ENCODE measurements at places on chromosomes 5 and 9. TPM values are rescaled to one million over a fixed set of nuclear protein-coding genes. Genes with fewer than 3 reads are reported as not detected.

The PCSK1 gene
- not detected for total RNA-seq

The ACOT12 gene
- not detected for total RNA-seq

The SPINK7 gene
- not detected for total RNA-seq

The NIM1K gene
- 2.3 TPM for total RNA-seq

The C9 gene
- total RNA-seq = not detected

The NMUR2 gene
- not detected for total RNA-seq

The SHOC1 gene
- total RNA-seq = not detected

The ZNF300 gene
- 2.4 TPM for total RNA-seq

The IL13 gene
- total RNA-seq = 5.5 TPM

The NR6A1 gene
- total RNA-seq = 0.82 TPM

The TCF7 gene
- total RNA-seq = 94.8 TPM

GRCh38 chr5:98031926-98032325 lies 741.5 kb upstream of the RGMB start:
- no peak overlapping the region for H3K27ac ChIP-seq
- H3K4me1 ChIP-seq = no peaks in the 10 kb centered on the region
- no peaks in the 10 kb centered on the region for H3K36me3 ChIP-seq
- H3K27me3 ChIP-seq = no peaks in the 10 kb centered on the region
- DNase-seq = no peak

GRCh38 chr5:2740051-2740875 lies 11.2 kb downstream of the IRX2 start:
- peaks cover 59% of the 10 kb centered on the region for H3K27me3 ChIP-seq
- no peak overlapping the region for H3K4me3 ChIP-seq

- H3K36me3 ChIP-seq = no peaks in the 10 kb centered on the region
- no peaks in the 10 kb centered on the region for H3K4me1 ChIP-seq
- no peak for DNase-seq
- H3K4me3 ChIP-seq = no peak overlapping the region
Observed at GRCh38 chr9:4272126-4272525, 27.7 kb downstream of the GLIS3 start.

GRCh38 chr5:81230416-81230815 lies 2.7 kb upstream of the CKMT2 start:
- peaks cover 16% of the 10 kb centered on the region for H3K4me1 ChIP-seq
- no peak overlapping the region for H3K27ac ChIP-seq
- no peaks in the 10 kb centered on the region for H3K27me3 ChIP-seq
- no peak for DNase-seq
- H3K36me3 ChIP-seq = peaks cover 4% of the 10 kb centered on the region
- H3K4me3 ChIP-seq = no peak overlapping the region

- H3K27me3 ChIP-seq = no peaks in the 10 kb centered on the region
- DNase-seq = no peak
- no peak overlapping the region for H3K4me3 ChIP-seq
- H3K4me1 ChIP-seq = peaks cover 48% of the 10 kb centered on the region
Observed at GRCh38 chr5:447501-447900, 4.5 kb downstream of the EXOC3 start.

GRCh38 chr5:27252911-27253310 lies 214.5 kb upstream of the CDH9 start:
- no peaks in the 10 kb centered on the region for H3K27me3 ChIP-seq
- no peak for DNase-seq
- H3K4me3 ChIP-seq = no peak overlapping the region

DNA sequence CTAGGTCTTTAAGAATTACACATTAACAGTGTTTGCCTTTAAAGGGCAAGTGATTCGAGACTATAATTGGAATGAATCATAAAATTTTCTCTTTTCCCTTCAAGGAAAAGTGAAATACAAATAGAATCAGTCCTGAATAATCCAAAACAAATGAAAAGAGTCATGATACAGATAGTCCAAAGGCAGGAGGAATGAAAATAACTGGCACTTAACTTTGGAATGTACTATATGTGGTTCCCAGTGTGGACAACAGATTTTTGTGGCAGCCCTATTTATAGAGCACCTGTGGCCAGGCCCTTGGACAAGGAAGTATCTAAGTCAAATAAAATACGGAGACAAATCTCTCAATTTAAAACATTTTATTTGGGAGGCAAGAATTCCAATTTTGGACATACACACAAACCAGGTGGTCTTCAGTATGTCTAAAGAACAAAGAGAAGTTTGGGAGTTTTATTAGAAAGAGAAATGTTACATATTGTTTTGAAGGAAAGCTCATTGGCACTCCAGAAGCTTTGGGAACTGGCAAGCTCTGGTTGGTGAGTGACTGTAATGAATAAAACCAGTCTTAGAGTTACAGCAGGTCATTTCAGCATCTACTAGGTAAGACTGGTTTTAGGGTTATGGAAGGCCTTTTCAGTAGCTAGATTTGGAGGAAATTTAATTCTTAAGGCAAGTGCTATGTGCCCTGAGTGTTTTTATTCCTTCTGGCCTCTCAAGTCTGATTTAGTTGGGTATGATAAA lies 116.0 kb upstream of the PAM start:
- H3K4me3 ChIP-seq = no peak overlapping the region
- H3K27me3 ChIP-seq = peaks cover 7% of the 10 kb centered on the region
- no peaks in the 10 kb centered on the region for H3K36me3 ChIP-seq
- DNase-seq = no peak
- no peaks in the 10 kb centered on the region for H3K4me1 ChIP-seq
- H3K27ac ChIP-seq = no peak overlapping the region

- peaks cover 10% of the 10 kb centered on the region for H3K27me3 ChIP-seq
- no peaks in the 10 kb centered on the region for H3K4me1 ChIP-seq
- no peak overlapping the region for H3K4me3 ChIP-seq
- H3K27ac ChIP-seq = no peak overlapping the region
Observed at GRCh38 chr5:175347027-175347426, 97.0 kb downstream of the DRD1 start.

GRCh38 chr5:132227235-132227484 lies 493 bp downstream of the P4HA2 start:
- H3K27ac ChIP-seq = no peak overlapping the region
- DNase-seq = no peak
- H3K36me3 ChIP-seq = no peaks in the 10 kb centered on the region
- H3K4me1 ChIP-seq = peaks cover 14% of the 10 kb centered on the region
- peak overlapping the region; percentile 54 for H3K4me3 ChIP-seq
- peaks cover 33% of the 10 kb centered on the region for H3K27me3 ChIP-seq

DNA sequence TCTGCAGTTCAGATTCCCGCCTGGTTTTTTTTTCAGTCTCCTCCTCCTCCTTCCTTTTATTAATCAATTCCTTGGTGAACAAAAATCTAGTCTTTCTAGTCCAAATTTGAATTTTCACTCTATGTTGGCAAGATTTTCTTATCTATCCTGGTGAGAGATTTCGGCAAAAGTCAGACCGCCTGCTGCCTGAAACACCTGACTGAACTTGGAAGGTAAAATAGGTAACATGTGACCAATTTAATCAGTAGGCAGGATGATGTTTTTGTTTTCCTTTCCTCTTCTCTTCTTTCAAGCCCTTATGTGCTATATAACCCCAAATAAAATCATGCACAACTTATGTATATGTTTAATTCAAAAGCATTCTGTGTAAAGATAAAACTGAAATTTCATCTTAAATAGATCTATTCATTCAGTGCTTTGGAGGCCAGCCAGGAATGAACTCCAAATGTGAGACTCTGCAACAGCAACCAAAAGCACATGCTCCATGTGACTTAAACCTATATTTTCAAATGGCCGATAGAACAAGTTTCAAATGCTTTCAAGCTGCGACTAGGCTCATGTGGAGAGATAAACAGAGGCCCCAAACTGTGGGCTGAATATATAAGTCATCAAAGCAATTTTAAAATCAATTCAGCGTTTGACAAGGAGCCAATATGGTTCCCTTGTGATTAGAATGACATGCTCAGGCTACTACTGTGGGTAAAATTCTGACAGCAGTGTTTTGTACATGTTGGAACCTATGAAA lies 100.4 kb upstream of the SEMA6A start:
- no peaks in the 10 kb centered on the region for H3K36me3 ChIP-seq
- no peaks in the 10 kb centered on the region for H3K4me1 ChIP-seq
- no peak for DNase-seq

GRCh38 chr5:176500511-176500910 lies 36.7 kb downstream of the RNF44 start:
- H3K36me3 ChIP-seq = peaks cover 44% of the 10 kb centered on the region
- DNase-seq = no peak

- no peak for DNase-seq
- H3K4me1 ChIP-seq = no peaks in the 10 kb centered on the region
- H3K4me3 ChIP-seq = no peak overlapping the region
- H3K27ac ChIP-seq = no peak overlapping the region
- no peaks in the 10 kb centered on the region for H3K36me3 ChIP-seq
- H3K27me3 ChIP-seq = peaks cover 18% of the 10 kb centered on the region
Observed at GRCh38 chr9:2593744-2594143, 27.8 kb upstream of the VLDLR start.

- no peak for DNase-seq
- no peaks in the 10 kb centered on the region for H3K36me3 ChIP-seq
- H3K27me3 ChIP-seq = no peaks in the 10 kb centered on the region
- H3K4me3 ChIP-seq = no peak overlapping the region
- no peak overlapping the region for H3K27ac ChIP-seq
- H3K4me1 ChIP-seq = no peaks in the 10 kb centered on the region
Observed at GRCh38 chr9:133088146-133088750, 26.5 kb downstream of the CEL start.

- H3K27ac ChIP-seq = no peak overlapping the region
- no peaks in the 10 kb centered on the region for H3K27me3 ChIP-seq
- DNase-seq = no peak
Observed at GRCh38 chr9:10674586-10674985, 61.8 kb upstream of the PTPRD start.

DNA sequence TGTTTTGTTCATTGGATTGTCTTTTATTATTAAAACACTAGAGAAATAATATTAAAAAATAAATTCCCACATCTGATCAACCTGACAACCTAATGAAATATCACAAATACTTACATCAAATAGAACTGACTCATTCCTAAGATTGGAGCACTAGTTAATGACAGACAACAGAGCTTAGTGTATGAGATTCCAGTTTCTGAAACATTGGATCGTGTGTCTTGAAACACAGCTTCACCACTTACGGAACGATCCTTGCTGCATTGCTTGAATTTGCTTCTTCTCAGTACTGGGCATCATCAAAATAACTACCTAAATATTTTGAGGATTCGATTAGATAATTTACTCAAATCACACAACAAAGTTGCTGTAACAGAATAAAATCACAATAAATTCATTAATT lies 667.2 kb upstream of the CDH18 start:
- no peak overlapping the region for H3K27ac ChIP-seq
- no peak overlapping the region for H3K4me3 ChIP-seq
- H3K27me3 ChIP-seq = no peaks in the 10 kb centered on the region
- H3K36me3 ChIP-seq = no peaks in the 10 kb centered on the region
- no peaks in the 10 kb centered on the region for H3K4me1 ChIP-seq

DNA sequence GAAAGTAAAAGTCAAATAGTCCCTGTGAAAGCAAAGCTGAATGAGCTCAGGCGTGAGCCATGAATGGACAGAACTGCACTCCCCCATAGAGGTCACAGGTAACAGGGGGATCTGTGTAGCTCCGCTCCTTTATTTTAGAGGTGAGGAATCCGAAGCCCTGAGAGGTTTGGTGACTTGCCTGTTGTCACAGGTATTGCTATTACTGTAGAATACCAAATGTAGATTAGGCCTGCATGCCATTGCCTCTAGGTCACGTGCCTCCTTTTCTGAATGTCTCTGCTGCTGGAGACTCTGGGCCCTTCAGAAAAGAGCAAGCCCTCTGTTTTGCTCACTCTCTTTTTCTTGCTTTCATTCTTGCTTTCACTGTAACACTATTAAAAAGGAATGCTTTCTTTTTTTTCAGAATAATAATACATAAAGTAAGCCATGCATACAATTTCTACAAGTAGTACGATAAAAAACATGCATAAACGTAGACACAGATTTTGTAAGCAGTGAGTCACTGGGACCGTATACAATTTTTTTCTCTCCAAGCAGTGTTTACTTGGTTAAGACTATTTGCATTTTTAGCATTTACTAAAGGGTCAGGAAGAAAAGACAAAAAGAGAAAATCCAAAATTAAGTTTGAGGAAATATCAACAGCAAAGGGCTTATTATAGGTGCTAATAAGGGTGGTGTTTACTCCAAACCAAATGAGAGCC lies 568.7 kb upstream of the ADAMTS16 start:
- no peaks in the 10 kb centered on the region for H3K27me3 ChIP-seq
- H3K36me3 ChIP-seq = no peaks in the 10 kb centered on the region
- no peaks in the 10 kb centered on the region for H3K4me1 ChIP-seq
- no peak overlapping the region for H3K27ac ChIP-seq

GRCh38 chr9:110536822-110537221 lies 42.7 kb downstream of the SVEP1 start:
- no peak for DNase-seq
- H3K36me3 ChIP-seq = no peaks in the 10 kb centered on the region
- H3K4me3 ChIP-seq = no peak overlapping the region

DNA sequence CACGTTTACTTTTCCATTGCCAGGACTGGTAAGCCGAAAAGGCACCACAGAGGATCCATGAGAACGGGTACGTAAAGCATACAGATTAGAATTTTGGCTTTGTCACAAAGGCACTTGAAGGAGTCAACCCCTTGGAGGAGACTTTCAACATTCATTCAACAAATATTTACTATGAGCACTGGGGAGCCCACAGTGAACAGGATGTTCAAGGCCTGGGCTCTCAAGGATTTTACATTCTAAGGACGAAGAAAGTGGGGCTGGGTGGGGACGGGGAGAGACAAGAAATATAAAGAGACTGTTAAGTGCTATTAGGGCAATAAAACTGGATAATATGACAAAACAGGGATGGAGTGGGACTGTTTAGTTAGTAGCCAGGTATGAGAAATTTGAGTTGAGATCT lies 66.0 kb downstream of the KLF4 start:
- H3K27ac ChIP-seq = no peak overlapping the region
- no peak for DNase-seq
- peaks cover 8% of the 10 kb centered on the region for H3K4me1 ChIP-seq
- H3K36me3 ChIP-seq = no peaks in the 10 kb centered on the region
- no peak overlapping the region for H3K4me3 ChIP-seq

DNA sequence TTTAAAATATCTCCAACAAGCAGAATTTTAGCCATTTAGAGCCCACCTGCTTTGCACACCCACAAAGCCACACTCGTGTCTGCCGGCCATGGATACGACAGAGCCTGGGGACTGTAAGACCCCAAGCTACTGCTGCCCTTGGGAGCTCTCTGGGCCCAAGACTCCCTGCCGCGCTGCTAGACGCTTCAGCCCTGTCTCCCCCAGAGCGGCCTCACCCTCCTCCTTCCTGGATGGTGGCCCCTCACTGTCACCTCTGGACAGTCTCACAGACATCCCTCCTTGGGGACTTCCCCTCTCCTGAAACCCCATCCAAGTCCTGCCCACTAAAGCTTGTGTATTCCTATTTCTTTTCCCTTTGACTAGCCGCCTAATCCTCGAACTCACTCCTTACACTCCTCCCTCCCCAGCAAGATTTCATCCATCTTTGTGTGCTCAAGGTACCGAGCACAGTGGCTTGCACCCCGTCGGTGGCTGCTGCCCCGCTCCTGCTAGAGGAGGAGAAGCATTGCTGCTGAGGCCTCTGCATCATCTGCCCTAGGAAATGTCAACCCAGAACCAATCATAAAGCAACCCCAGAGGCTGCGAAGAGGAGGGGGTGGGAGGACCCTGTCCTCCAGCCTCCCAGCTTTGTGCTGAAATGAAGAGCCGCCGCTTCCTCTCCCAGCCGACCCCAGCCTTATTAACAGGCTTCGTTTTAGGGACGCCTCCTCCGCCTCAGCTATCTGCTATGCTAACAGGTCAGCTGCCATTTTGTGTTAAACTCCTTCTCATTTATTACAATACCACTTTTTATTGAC lies 71.2 kb downstream of the CFAP77 start:
- H3K4me3 ChIP-seq = no peak overlapping the region
- H3K27me3 ChIP-seq = peaks cover 31% of the 10 kb centered on the region
- no peaks in the 10 kb centered on the region for H3K36me3 ChIP-seq
- no peak for DNase-seq

Measured in activated CD4-positive, alpha-beta T cell treated with anti-CD3 and anti-CD28 coated beads for 36 hours (primary cell).